Astrocyte (in vitro differentiated cells and primary cell): ENCODE measurements at places on chromosomes 16 and 17. TPM values are rescaled to one million over a fixed set of nuclear protein-coding genes. Genes with fewer than 3 reads are reported as not detected.

DNA sequence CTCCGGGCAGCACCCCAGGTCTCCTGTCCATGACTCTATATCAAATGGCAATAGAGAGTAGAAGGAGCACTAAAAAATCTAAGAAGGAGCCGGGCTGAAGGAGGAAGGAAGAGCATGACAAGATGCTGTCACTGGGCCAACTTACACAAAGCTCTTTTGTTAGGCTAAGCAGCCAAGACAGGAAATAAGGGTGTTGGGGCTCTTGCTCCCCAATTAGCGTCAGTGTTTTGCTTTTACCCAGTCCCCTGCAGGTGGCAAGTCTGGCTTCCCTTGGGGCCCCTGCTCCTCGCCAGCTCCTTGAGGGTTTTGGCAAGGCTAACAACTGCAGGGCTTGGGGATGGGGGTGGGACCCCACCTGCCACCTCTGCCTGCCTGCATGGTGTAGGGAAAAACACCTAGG is 120.5 kb downstream of the CCT6B start:
- no peak overlapping the region for H3K4me3 ChIP-seq
- no peaks in the 10 kb centered on the region for H3K4me1 ChIP-seq
- no peak overlapping the region for H3K27ac ChIP-seq
- H3K36me3 ChIP-seq = no peaks in the 10 kb centered on the region

- peaks cover 17% of the 10 kb centered on the region for H3K27me3 ChIP-seq
- no peak overlapping the region for H3K4me3 ChIP-seq
- H3K27ac ChIP-seq = no peak overlapping the region
- DNase-seq = no peak
- no peaks in the 10 kb centered on the region for H3K36me3 ChIP-seq
- no peaks in the 10 kb centered on the region for H3K4me1 ChIP-seq
Measured at GRCh38 chr17:45951941-45952340, 47.1 kb upstream of the STH start.

DNA sequence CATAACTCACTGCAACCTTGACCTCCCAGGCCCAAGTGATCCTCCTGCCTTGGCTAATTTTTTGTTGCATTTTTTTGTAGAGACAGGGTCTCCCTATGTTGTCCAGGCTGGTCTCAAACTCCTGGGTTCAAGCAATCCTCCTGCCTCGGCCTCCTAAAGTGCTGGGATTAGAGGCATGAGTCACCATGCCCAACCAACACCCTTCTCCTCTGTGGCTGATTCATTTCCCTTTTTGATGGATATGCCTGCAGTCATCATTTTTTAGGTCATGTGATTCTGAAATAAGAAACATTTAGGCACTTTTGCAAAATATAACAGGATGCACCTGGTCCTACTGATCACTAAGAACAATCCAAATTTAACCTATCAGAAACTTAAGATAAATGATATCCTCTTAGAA is 44.0 kb upstream of the YPEL2 start:
- H3K4me1 ChIP-seq = no peaks in the 10 kb centered on the region
- no peaks in the 10 kb centered on the region for H3K27me3 ChIP-seq
- H3K36me3 ChIP-seq = no peaks in the 10 kb centered on the region

CACNA1G gene
- total RNA-seq = 0.27 and 0.36 TPM in 2 replicates

TIMM22 gene
- 20.0 and 20.3 TPM in 2 replicates for total RNA-seq

ATP2A1 gene
- total RNA-seq = 1.0 and 2.0 TPM in 2 replicates
